ENCODE measurements at places on chromosomes 11 and 22.

DNA sequence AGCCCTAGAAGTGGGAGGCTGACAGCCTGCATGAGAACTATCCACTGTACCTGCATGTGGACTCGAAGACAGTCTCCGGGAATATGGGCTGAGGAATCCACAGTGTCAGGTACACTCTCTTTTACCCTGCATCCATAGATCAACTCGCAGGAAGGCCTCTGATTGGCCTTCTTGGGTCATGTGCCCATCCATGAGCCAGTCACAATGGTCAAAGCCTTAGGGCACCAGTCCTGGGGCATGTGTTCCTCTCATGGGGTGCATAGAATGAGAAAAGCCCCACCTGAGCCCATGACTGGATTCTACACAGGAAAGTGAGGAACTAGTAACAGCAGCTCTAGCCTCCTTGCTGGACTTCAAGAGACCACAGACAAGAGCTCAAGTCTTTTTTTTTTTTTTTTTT is 10.6 kb downstream of the ART1 start:
- DNase-seq = no peak

DNA sequence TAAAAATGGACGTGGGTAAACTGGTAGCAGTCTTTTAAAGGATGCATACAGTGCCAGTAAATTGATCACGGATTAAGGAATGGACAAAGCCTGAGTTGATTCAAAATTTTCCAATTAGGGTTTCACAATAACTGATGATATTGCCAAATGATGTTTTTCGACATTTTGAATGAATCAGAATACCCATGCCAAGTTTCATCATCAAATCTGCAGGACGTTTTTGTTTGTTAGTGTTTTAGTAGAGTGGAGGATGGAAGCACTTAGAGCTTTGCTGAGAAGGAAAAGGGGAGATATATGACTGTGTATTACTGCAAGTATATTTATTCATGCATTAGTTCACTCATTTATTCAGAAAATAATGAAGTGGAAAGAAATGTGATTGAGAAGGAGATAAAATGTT is 78.3 kb downstream of the SLC17A6 start:
- no peak for DNase-seq

GRCh38 chr22:17228725-17229126 is 9.5 kb upstream of the ADA2 start:
- no peak for DNase-seq

GRCh38 chr11:16912692-16913111 is 101.5 kb downstream of the PLEKHA7 start:
- no peak for DNase-seq

- DNase-seq = no peak
Measured at GRCh38 chr11:94673951-94674491, 94.1 kb upstream of the AMOTL1 start.

- DNase-seq = no peak
Measured at GRCh38 chr11:105181100-105181499, 41.5 kb upstream of the CARD18 start.

GRCh38 chr11:65421794-65422632 is 585 bp upstream of the NEAT1 start:
- peak; percentile 69 for DNase-seq

GRCh38 chr11:133418218-133418617 is 114.1 kb downstream of the OPCML start:
- DNase-seq = no peak

DNA sequence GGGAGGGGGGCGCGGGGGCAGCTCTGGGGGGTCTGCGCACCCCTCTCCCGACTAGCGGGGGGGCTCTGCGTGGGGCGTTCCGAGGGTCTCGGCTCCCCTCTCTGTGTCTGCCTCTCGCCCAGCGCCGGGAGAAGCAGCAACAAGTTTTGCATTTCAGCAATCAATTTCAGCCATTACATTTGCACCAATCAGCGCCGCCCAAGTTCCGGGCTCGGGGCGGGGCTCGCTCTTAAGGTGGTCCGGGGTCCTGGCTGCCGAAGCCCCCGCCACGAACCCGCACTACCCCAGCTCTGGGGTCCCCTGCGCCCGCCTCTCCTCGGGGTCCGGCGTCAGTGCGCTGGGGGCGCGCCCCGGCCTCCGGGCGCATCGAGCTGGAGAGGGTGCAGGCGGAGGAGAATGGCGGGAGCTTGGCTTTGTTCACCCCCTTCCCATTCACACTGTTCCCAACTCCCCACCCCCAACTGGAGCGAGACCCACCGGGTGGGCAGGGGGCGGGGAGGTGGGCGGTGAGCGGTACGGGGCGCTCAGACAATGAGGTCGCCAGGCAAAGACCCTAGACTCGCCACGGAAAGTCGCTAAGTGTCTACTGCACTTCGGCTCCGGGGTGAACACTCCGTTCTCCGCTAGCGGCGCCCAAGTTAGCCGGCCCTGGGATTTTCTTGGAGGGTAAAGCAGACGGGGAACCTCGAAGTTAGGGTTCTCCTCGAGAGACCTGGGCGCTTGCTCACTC is at the start of gene MN1:
Gene MN1 (minus strand): TSS at position 141 of the 730 bp plus-strand sequence. CDS start 1,213 bp downstream, outside the sequence.
- DNase-seq = peak; percentile 81

DNA sequence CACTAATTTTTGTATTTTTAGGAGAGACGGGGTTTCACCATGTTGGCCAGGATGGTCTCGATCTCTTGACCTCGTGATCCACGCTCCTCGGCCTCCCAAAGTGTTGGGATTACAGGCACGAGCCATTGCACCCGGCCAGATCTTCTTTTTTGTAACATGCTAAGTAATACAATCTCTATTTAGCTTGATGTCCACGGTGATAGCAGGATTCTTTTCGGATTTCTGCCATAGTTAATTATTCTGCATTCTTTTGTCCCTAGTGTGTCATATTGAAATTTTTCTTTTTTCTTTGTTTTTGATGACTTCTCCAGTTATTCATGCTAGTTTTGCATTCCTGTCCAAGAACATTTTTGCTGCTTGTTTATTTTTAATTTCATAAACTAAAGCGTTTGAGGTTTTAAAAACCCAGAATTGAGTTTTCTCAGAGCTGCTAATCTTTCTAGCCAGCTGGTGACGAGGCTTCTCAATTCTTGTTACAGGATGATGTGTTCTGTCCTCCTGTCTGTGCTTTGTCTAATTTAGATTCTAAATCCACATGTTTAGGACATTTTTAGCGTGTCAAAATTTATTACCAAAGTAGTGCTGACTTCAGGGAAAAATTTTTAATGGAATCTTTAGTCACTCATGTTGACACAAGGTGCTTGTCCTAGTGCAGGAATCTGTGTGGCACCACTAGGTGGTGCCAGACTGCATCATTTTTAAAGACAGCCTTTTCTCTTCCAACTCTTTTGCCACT is 21.8 kb downstream of the NF2 start:
- no peak for DNase-seq

DNA sequence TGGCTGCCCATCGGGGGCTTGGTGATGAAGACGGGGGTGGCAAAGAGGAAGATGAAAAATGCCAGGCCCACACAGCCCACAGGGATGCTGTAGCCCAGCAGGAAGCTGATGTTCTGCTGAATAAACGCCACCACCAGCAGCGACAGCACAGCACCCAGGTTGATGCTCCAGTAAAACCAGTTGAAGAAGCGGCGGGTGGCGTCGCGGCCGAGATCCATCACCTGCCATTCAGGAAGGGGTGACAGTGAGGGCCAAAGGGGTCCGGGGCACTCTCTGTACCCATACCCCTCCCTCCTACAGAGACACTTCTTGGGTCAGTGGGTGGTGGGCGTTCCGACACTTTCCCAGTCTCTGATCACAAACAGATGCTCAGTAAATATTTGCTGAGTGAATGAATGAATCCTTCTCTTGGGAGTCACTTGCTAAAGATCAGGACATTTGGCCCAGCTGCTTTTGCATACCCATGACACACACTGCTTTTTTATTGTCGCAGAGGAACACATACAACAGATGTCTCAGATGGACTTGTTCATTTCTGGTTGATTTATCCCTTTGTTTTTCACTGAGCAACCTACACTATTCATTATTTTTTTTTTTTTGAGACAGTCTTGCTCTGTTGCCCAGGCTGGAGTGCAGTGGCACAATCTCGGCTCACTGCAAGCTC is 5.2 kb downstream of the SLC15A3 start:
- DNase-seq = no peak

DNA sequence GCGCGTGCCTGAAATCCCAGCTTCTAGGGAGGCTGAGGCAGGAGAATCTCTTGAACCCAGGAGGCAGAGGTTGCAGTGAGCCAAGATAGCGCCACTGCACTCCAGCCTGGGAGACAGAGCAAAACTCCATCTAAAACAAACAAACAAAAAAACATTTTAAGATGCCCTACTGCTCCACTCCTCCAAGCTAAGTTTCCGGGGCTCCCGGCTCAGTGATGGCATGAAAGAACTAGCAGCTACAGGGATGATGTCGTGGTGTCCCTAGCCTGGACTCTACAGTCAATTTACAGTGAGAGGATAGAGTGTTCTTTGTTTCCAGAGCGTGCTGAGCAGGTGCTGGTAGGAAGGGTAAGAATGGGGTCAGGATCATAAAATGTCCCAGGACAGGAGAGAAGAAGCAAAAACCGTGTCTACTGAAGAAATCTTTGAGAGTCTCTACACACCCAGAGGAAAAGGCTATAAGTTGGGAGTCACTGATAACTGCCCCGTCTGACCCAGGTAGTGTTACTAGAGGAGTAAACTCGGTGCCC is 1.2 kb upstream of the ZBTB3 start:
- DNase-seq = no peak

DNA sequence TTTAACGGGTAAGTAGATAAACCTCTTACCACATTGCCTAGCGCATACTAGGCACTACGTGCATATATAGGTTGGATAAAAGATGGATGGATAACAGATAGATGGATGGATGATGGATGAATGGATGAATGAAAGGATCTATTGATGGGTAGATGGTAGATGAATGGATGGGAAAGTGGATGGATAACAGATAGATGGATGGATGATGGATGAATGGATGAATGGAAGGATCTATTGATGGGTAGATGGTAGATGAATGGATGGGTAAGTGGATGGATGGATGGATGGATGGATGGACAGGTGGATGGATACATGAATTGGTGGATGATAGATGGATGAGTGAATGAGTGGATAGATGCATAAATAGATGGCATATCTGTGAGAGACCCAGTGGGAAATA is 555.0 kb downstream of the MN1 start:
- DNase-seq = no peak

- no peak for DNase-seq
Measured at GRCh38 chr22:30277547-30278344, 11.1 kb upstream of the OSM start.

GRCh38 chr11:122273476-122274191 is 157.6 kb upstream of the BLID start:
- no peak for DNase-seq

- no peak for DNase-seq
Measured at GRCh38 chr11:99585606-99586005, 564.9 kb downstream of the CNTN5 start.

- no peak for DNase-seq
Measured at GRCh38 chr11:98587884-98588283, 432.9 kb upstream of the CNTN5 start.

DNA sequence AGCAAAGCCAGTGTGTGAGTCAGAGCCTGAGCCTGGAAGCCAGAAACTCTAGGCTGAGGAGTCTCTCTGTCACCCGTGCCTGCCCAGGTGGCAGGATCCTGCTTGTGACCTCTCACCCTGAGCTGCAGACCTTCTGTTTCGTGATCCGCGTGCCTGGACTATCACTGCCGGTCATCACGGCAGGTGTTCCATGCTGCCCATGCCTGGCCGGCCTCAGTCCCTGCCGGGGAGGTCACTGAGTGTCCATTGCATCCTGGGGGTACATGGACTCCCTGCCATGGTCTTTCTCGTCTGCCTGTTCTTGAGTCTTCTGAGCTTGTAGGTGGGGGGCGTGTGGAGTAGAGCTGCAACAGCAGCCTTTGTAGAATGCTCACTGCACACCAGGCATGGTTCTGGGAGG is 1032.4 kb downstream of the TBC1D22A start:
- no peak for DNase-seq

DNA sequence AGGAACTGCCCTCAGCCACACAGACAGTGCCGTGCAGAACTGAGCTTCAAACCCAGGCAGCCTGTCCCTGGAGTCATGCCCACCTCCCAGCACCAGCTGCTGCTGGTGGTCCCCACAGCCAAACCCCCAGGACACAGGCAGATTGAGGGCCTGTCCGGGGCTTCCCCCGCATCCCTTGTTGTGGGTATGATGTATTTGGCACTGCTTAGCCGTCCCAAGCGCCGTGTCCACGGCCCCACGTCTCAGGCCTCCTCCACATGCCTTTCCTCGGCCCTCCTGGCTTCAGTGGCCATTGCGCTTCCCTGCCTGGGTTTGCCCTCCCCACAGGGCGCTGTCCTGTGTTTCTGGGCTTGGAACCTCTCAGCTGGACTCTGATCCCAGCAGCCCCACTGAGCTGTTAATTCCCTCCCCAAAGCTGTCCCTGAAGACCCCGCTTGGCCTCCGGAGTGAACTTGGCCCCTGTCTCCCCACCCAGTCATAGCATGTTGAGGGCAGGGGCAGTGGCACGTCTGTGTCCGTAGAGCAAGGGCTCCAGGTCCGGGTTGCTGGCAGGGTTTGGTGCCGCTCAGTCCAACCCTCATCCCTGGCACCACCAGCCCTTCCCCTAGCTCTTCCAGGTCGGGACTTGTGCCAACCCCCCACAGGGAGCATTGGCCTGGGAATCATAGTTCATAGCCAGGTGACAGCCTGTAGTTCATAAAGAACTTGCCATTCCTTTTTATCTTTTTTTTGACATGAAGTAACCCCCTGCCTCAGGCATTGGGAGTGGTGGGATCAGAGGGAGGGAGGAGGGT is 34.5 kb upstream of the TEF start:
- DNase-seq = no peak

DNA sequence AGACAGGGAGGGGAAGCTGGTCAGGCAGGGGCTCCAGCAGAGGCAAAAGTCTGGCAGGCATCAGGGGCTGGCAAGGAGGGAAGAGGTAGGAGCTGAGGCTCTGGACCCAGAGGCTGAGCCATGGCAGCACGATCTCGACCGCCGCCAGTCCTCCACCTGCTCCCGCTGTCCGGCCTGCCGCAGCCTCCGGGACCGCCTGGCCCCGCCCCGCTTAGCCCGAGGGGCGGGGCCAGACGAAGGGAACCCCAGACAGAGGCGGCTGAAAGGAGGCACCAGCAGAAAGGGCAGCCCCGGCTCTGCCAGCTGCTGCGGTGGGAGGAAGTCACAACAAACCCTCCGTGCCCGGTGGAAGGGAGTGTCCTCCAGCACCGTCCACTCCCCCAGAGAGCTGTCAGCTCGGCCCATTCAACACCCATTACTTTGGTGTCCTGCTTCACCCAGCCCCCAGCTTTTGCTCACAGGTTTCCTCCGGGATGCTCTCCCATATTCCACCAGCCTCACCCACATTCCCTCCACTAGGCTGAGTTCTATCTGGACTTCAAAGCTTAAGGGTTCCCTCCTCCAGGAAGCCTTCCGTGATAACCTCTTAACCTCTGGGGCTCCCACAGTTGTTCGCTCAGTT is at the start of gene MFNG:
Gene MFNG (minus strand): TSS at position 161 of the 622 bp plus-strand sequence. CDS start 207 bp downstream, outside the sequence.
- DNase-seq = no peak

- DNase-seq = no peak
Measured at GRCh38 chr11:116548256-116548655, 224.5 kb downstream of the BUD13 start.

- no peak for DNase-seq
Measured at GRCh38 chr11:18352581-18352980, 30.2 kb downstream of the GTF2H1 start.

- no peak for DNase-seq
Measured at GRCh38 chr22:50174382-50175190, 4.1 kb downstream of the PANX2 start.

GRCh38 chr11:115050756-115051155 is 372.4 kb downstream of the NXPE2 start:
- DNase-seq = no peak
